Effector CD4-positive, alpha-beta T cell (primary cell): ENCODE measurements at places on chromosomes 2 and 18.
A peak's percentile ranks its signal among the peaks of the same experiment; 100 is the strongest.

DNA sequence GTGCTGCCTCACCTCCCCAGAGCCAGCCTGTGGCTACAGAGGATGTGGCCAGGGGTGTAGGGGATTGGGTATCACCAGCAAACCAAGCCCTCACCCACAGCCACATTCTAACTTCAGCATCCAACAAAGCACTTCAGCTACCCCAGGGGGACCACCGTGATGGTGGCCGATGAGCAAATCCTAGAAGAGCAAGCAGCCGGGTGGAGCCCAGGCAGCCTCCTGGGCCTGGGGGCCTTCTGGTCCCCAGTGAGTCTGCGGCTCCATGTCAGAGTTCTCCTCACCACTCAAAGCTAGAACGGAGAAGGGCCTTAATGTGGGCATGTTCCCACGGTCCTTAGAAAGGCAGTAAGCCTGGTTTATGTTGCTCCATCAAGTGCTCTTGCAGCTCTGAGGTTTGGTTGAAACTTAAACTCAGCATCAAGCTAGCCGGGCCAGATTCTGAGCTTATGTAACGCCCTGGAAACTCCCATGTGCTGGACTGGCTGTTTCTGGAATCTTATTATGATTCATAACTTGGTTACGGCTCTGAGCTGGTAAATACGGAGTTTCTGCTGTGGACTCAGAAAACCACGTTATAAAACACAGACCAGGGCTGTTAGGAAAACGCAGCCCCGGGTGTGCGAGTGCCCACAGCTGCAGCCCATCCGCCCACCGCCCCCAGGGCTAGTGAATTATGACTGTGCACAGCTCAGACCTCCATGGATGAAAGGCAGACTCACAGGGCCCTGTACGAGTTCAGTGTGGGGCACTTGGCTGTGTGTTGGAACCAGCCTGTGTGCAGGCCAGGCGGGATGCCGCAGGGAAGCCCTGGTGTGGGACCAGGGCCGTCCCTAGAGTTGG, 99.8 kb downstream of the SEPTIN10 start:
- DNase-seq: no peak

DNA sequence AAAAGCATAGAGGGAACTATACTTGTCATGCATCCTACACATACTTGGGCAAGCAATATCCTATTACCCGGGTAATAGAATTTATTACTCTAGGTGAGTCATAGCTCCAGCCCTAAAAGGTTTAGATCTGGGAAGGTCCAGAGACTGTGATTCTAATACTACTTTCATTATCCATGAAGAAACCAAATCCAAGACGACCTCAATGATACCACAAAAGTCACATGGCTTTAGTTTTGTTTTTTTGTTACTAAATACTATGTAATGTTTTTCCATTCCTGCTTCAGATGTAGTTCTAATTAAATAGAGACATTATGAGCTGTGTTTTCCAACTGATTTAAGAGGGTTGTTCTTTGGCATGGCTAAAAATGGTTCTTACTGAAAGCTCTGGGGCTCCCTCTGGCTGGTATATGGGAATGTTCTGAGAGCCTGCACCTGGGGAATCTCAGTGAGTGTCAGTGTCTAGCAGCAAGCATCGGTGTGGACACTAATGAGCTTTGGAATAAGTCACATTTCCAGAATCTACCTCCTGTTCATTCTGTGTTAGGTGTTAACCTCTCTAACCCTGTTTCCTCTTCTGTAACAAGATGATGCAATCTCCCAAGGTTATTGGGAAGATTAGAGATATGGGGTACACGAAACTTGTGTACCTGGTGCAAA, 20.5 kb upstream of the IL1RL2 start:
- no peak for DNase-seq

DNA sequence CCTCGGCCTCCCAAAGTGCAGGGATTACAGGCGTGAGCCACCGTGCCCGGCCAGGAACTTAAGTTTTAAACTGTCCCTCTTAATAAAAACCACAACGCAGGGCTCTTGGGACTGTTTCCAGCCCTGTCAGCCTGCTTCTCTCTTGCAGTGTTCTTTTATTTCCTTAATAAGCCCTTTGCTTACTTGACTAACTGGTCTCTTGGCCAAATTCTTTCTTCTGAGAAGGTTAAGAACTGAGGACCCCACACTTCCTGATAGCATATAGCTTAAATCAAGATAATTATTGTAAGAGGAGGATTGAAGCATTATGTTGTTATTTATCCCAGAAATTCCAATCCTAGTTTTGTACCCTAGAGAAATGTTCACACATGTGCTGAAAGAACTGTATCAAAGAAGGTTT, 128.2 kb upstream of the UXS1 start:
- DNase-seq: no peak

DNA sequence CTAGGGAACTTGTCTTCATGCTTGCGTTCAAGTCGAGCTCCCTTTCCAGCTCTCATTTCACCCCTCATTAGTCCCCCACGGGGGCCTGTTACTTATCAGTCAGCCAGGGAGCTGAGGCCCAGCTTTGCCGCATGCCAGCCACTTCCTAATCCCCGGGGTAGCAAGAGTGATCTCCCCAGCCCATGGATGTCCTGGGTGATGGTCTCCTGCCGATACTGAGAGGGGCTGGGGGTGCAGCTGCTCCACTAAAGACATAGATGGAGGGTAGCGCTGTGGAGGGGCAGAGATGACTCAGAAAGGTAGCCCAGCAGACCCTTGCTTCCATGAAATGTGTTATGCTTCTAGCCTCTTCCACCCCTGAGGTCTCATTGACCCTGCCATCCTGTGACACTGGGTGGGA, 314.0 kb upstream of the EPAS1 start:
- no peak for DNase-seq

- no peak for DNase-seq
Measured at GRCh38 chr2:138319616-138320015, 182.0 kb upstream of the SPOPL start.

GRCh38 chr18:59540346-59540745, 156.9 kb downstream of the CCBE1 start:
- DNase-seq: no peak

- DNase-seq: no peak
Measured at GRCh38 chr2:227415538-227416424, 28.0 kb upstream of the SCYGR1 start.

DNA sequence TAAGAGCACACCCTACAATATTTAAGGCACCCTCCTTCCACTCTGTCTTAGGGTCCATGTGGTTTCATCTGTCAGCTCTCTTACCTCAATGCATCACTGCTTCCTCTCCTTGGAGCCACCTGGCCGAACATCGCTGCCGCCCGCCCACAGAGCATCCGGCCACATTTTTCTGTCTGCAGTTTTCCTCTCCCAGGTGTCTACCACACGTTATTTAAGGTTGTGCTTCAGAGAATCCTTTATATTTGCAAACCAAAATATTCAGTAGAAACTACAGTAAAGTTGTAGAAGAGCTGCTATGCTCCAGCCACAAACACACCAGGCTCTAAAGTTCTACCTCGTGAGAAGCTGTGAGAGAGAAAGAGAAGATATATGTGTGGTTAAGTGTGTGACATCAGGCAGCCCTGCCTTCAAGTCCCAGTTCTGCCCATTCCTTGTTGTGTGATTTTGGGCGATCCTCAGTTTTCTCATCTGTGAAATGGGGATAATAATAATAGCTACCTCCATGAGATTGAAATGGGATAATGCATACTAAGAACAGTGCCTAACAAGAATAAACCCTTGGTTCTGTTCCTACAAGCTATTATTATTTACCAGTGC, 4.9 kb upstream of the STK17B start:
- DNase-seq: peak; percentile 79

GRCh38 chr2:138276339-138276738, 225.2 kb upstream of the SPOPL start:
- no peak for DNase-seq

DNA sequence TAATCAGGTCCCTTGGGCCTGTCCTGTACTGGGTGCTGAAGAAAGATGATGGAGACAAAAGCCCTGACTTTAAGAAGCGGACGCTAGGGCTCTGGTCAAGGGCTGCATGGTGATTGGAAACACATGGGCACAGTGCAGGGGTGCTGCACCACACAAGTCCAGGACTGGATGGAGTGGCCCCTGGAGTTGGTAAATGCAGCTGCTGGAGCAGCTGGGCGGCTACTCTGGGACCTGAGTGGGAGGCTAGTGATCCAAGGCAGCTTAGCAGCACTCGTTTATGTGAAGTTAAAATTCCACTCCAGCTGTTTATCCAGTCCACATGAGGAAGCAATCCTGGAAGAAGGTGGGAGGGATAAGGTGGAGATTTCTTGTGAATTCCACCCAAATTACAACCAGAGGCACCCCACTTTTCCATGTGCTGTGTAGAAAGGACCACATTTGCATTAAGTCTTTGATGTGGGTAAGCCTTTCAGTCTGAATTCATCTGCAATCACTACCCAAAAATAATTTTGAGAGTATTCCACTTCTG, 24.9 kb downstream of the MERTK start:
- no peak for DNase-seq

- DNase-seq: no peak
Measured at GRCh38 chr2:127932199-127932876, 46.6 kb upstream of the AMMECR1L start.

DNA sequence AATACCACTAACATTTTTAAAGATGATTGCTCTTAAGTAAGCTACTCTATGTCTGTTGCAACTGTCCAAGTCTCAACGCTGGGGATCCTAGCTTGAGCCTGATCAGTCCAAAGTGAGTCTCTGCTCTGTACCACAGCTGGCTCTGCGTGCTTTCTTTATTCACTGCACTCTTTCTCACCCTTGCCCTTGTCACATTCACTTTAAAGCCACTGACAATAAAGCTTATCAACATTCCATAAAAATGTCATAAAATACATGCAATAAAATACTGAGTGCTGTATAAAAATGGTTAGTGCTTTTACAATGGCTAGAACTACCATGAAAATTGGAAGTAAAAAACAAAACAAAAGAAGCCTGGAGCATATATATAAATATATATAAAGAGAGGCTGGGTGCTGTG, 45.5 kb upstream of the LRRTM4 start:
- no peak for DNase-seq
